ENCODE measurements at places on chromosomes 13 and 19. TPM values are rescaled to one million over a fixed set of nuclear protein-coding genes. Genes with fewer than 3 reads are reported as not detected.

MBD3L3 gene
- not detected for total RNA-seq

KASH5 gene
- not detected for total RNA-seq

DNA sequence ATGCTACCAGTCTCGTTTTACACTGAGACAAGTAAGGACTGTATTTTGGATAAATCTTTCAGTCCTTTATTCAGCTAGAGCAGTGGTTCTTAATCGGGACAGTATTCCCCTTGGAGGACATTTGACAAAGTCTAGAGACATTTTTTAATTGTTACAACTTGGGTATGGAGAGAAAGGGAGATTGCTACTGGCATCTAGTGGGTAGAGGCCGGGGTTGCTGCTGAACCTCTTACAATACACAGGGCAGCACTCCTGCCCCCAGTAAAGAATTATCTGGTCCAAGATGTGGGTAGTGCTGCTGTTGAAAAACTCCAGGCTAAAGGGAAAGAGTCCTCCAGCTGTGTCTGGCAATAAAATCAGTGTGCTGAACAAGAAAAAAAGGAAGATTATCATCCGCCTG, 334.8 kb downstream of the SLC7A1 start:
- no peak overlapping the region for H3K27ac ChIP-seq
- peaks cover 5% of the 10 kb centered on the region for H3K4me1 ChIP-seq
- no peaks in the 10 kb centered on the region for H3K27me3 ChIP-seq
- H3K4me3 ChIP-seq: no peak overlapping the region

MCF2L gene
- total RNA-seq: 90.0 TPM

DNA sequence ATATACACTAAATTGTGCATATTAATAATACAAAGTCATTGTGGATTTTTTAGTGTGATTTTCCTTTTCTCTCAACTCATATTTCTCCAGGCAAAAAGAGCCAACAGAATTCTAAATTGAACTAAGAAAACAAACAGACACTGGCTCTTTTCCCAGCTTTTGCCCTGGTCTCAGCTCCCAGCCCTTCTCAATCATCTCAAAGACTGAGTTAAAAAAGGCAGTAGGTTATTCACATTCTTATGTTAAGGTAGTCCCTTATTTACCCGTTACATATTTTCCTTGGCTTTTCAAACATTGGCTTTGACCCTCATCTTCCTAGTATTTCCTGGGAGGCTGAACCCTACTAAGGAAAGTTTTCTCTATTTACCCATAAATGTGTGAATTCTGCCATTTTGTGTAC, 753.6 kb downstream of the LIG4 start:
- H3K27me3 ChIP-seq: no peaks in the 10 kb centered on the region
- no peak overlapping the region for H3K4me3 ChIP-seq
- H3K36me3 ChIP-seq: no peaks in the 10 kb centered on the region
- H3K27ac ChIP-seq: no peak overlapping the region

DNA sequence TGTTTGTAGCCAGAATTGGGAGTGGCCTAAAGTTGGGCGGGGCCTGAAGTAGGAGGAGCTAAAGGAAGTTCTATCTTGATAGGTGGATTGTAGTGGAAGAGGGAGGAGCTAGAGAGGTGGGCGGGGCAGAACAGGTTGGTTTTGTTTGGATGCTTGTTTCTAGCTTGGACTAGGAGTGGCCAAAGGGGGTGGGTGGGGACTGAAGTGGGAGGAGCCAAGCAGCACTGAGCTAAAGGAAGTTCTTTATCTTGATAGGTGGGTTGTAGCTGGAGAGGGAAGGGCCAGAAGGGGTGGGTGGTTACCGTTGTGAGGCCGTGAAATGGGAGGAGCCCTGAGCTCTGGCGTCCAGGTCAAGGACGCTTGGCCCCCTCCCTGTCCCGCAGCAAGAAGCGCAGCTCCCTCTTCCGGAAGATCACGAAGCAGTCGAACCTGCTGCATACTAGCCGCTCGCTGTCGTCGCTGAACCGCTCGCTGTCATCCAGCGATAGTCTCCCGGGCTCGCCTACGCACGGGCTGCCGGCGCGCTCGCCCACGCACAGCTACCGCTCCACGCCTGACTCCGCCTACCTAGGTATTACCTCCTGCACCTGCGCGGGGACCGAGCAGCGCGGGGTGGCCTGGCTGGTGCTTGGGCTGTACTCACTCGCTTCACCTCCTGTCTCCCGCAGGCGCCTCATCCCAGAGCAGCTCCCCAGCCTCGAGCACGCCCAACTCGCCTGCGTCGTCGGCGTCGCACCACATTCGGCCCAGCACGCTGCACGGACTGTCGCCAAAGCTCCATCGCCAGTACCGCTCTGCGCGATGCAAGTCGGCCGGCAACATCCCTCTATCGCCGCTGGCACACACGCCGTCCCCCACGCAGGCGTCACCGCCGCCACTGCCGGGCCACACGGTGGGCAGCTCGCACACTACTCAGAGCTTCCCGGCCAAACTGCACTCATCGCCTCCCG, 8.0 kb downstream of the DNASE2 start:
- peaks cover 3% of the 10 kb centered on the region for H3K27me3 ChIP-seq
- peaks cover 22% of the 10 kb centered on the region for H3K36me3 ChIP-seq
- no peak overlapping the region for H3K4me3 ChIP-seq
- no peaks in the 10 kb centered on the region for H3K4me1 ChIP-seq

FCER2 gene
- not detected for total RNA-seq

GRCh38 chr13:102443249-102443648, 41.4 kb upstream of the FGF14 start:
- no peaks in the 10 kb centered on the region for H3K4me1 ChIP-seq
- H3K27me3 ChIP-seq: no peaks in the 10 kb centered on the region
- H3K36me3 ChIP-seq: no peaks in the 10 kb centered on the region

CACNG6 gene
- 7.6 TPM for total RNA-seq

DNA sequence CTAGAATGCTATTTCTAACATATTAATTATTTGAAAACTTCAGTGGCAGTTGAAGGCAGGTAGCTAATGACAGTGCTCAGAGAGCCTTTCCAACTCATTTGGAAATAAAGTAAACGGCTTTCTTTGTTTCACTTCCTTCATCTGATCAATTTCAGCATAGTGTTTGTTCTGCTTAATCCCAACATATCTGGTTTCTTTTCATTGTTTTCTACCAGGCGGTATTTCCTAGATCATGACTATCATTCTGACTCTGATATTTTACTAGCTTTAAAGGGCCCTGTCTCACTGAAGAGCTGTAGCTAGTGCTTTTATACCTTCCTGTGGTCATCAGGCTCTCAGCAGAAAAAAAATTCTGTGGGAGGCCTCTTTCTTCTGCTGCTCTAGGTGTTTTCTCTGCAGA, 178.6 kb downstream of the RBM26 start:
- DNase-seq: no peak
- H3K4me1 ChIP-seq: peaks cover 4% of the 10 kb centered on the region
- H3K4me3 ChIP-seq: no peak overlapping the region
- H3K27me3 ChIP-seq: peaks cover 6% of the 10 kb centered on the region
- no peaks in the 10 kb centered on the region for H3K36me3 ChIP-seq

ZNF180 gene
- total RNA-seq: 17.9 TPM

Measured in progenitor cell of endocrine pancreas (in vitro differentiated cells).